H4 (cell line): ENCODE measurements at places on chromosomes 7 and 10. TPM values are rescaled to one million over a fixed set of nuclear protein-coding genes. Genes with fewer than 3 reads are reported as not detected.

MMP21 gene
- total RNA-seq: not detected in 2 replicates

GRM8 gene
- 2.7 and 2.9 TPM in 2 replicates for total RNA-seq

- no peak for DNase-seq
These were observed 6.3 kb downstream of the ALDH18A1 start for GRCh38 chr10:95650232-95650631.

- no peak for DNase-seq
These were observed 14.6 kb upstream of the ZEB1 start for GRCh38 chr10:31304291-31304970.
